Smooth muscle cell of the brain vasculature (primary cell): ENCODE measurements at places on chromosomes 6 and 20.

GRCh38 chr20:7352165-7352564 lies 584.7 kb downstream of the BMP2 start:
- DNase-seq = no peak

GRCh38 chr20:13703265-13703664 lies 64.5 kb upstream of the TASP1 start:
- no peak for DNase-seq

DNA sequence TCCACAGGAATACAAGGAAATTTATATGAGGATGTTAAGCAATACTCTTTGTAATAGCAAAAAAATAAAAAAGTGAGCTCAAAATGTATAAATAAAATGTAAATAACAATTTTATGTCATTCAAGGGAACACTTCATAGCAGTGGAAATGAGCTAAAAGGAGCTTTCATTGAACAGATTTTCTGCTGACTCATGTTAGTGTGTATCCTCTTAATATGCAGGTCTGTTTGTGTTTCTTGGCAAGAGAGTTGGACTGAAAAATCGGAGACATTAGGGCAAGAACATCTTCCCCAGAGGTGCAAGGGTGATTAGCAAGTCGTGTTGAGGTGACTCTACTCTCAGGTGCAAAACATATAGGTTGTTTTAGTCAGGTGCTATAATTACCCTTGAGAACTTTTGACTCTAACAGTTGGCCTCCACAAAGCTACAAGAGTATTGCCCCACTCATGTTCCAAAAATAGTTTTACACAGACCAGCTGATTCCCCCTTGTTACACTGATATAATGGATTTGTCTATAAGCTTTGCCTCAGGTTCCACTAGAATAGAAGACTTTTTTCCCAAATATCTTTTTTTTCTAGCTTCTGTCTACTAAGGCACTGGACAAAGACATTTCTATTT lies 702.9 kb downstream of the TENT5A start:
- no peak for DNase-seq

DNA sequence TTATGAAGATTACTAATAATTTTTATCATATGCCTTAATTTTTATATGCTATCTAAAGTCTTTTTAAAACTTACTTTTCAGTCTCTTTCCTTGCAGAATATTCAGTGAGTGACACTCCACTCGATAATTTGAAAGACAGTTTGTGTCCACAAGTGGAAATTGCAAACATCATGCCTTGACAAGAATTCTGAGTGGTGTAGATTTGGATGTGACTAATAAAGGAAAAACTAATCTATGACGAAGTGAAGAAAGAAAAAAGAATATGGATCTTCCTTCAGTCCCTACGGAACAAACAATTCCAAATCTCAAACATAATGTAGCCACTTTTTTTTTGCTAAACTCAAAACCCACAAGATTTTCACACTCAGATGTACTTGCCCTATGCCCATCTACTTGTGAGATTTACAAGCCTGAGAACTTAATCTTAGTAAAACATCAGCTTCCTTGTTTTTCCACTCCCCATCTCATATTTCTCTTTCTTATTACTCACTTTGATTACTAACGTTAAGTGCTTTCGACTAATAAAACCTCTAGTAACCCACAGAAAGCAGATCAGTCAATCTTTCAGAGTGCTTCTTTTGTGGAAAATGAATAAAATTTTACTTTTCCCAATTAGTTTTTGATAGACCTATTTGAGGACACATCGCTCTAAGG lies 1155.8 kb downstream of the GRIK2 start:
- no peak for DNase-seq

DNA sequence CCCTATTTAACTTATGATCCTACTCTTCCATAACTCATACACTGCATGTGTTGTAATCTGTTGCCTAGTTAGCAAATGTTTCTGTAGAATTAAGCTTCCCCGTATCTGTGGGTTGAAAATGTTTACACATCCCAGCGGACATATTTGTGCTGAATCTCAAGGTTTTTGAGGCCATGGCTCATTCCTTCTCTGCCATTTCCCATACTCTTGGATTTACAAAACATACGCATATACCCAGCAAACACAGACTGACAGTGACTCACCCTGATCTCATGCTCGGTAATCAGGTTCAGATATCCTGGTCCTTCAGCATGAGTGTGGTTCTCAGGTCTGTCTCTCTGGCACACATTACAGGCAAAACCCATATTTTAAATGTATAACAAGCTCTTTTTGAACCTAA lies 58.7 kb downstream of the AGPAT4 start:
- DNase-seq = no peak

GRCh38 chr6:135283926-135284325 lies 102.8 kb downstream of the MYB start:
- no peak for DNase-seq
